Kidney tubule cell (primary cell): ENCODE measurements at places on chromosomes 4 and X.

GRCh38 chrX:154096140-154097002 is 1.1 kb downstream of the MECP2 start:
- DNase-seq = peak; percentile 10

DNA sequence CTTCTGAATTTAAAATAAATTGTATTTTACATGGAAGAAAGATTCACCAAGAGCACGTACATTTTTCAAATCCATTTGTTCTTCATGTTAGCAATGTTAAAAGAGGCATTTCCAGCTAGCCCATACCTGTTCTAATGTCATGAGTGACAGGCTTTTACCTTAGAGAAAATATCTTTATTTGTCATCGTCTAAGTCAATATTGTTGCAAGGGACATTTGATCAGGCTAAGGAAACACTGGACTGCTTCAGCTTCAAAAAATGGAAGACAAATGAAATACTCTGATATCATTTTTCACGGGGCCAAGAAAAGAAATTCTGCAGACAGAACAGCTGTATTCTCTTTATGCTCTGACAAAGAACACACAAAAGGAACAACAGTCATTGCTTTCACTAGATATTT is 207.7 kb downstream of the RCHY1 start:
- DNase-seq = no peak

DNA sequence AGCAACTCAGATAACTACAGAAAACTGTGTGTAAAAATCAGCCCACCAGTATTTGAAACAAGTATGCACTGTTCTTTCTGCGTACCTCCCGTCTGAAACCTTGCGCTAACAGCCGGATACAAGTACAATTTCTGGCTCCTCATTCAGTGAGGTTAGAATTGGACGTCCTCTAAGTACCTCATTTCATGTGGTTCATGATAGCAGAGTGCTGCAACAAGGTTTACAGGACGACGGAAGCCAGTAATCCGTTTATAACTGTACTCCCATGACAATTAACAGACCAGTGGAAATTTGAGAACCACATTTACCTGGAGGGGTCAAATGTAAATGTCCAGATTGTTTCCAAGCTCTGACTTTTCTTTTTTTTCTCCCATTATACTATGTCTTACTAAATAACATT is 52.9 kb upstream of the TENM3 start:
- DNase-seq = no peak

- no peak for DNase-seq
Observed at GRCh38 chr4:8705161-8706145, 112.9 kb downstream of the CPZ start.

GRCh38 chr4:71687056-71687455 is 96.8 kb downstream of the GC start:
- no peak for DNase-seq

GRCh38 chrX:55135171-55135570 is 46.4 kb downstream of the PAGE2 start:
- peak; percentile 59 for DNase-seq

- peak; percentile 19 for DNase-seq
Observed at GRCh38 chrX:125651426-125651825, 331.8 kb downstream of the TEX13C start.

GRCh38 chrX:49272421-49272820 is 2.8 kb downstream of the PPP1R3F start:
- DNase-seq = no peak

- peak; percentile 43 for DNase-seq
Observed at GRCh38 chrX:153924149-153924861, 1.8 kb downstream of the ARHGAP4 start.

GRCh38 chr4:47490550-47490949 is 5.5 kb downstream of the ATP10D start:
- peak; percentile 51 for DNase-seq

GRCh38 chr4:93495346-93495745 is 333.2 kb upstream of the ATOH1 start:
- no peak for DNase-seq

GRCh38 chr4:129950217-129950616 is 854.3 kb downstream of the C4orf33 start:
- DNase-seq = no peak

DNA sequence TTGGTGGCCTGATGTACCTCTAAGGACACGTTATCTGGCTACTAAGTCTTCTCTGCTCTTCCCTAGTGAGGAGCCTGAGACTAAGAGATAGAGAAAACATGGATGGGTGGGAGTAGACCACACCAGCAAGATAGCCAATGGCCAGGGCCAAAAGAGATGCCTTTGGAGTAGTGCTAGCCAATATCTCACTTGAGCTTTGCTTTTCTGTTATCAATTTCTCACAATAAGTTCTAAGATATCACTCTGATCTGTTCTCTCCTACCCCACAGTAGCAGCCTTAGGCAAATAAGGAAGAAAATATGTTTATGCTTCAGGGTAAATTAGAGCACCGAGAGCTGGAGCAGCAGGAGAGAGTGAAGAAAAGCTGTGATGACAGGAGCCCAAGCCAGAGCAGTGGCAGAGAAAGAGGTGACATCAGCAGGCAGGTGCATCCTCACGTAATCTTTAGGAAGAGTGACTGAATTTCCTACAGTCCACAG is 343.9 kb upstream of the NOCT start:
- DNase-seq = no peak

DNA sequence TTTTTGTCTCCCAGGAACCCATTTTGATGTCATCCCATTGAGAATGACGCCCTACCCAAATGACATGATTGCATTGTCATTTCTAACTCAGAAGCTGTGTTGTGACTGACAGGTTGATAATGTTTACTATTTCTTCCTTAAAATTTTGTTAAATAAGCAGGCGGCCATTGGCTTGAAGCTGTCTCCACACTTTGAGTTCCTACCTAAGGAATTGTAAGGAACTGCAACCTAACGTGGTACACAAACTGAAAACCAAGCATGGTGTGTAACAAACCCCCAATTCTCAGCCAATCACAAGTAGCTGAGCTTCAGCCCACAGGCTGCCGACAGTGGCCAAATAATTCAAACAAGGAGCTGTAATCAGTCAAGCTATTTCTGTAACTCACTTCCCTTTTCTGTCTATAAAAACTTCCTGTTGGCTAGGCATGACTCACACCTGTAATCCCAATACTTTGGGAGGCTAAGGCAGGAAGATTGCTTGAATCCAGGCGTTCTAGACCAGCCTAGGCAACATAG is 2.9 kb upstream of the MND1 start:
- peak; percentile 78 for DNase-seq
